WTC11 (cell line): ENCODE measurements at places on chromosomes 6 and 20. TPM values are rescaled to one million over a fixed set of nuclear protein-coding genes. Genes with fewer than 3 reads are reported as not detected.
A peak's percentile ranks its signal among the peaks of the same experiment; 100 is the strongest.

The GMPR gene
- 2.2 to 2.8 TPM (median 2.4 TPM) in 3 replicates for total RNA-seq

The CAGE1 gene
- total RNA-seq: 0.07 to 0.30 TPM (median 0.11 TPM) in 3 replicates

DNA sequence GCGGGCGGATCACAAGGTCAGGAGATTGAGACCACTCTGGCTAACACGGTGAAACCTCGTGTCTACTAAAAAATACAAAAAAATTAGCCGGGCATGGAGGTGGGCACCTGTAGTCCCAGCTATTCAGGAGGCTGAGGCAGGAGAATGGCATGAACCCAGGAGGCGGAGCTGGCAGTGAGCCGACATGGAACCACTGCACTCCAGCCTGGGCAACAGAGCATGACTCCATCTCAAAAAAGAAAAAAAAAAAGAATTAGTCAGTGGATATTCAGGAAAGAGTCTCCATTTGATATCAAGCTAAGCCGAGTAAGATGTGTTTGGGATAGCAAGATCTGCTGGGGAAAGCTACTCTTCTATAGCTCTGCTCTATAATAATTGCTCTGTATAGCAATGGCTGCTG, 41.0 kb downstream of the MOCS1 start:
- no peaks in the 10 kb centered on the region; the same call in 1 of the 2 replicates for H3K27me3 ChIP-seq
- H3K36me3 ChIP-seq: no peaks in the 10 kb centered on the region
- H3K4me1 ChIP-seq: peaks cover 15% of the 10 kb centered on the region
- no peak for DNase-seq
- no peak overlapping the region for H3K4me3 ChIP-seq
- no peak overlapping the region for H3K27ac ChIP-seq

GRCh38 chr6:125301435-125302391, at the start of gene HDDC2:
Gene HDDC2, minus strand, starts transcription at chr6:125301967. Its CDS starts 35 bp downstream, at chr6:125301932.
- H3K4me3 ChIP-seq: peak within 1 kb of the TSS; percentile 86
- H3K36me3 ChIP-seq: peaks cover 34% of the 10 kb centered on the region
- peak; percentile 75 for DNase-seq
- H3K27ac ChIP-seq: peak within 1 kb of the TSS; percentile 82; the same call in 1 of the 2 replicates
- peaks cover 16% of the 10 kb centered on the region for H3K4me1 ChIP-seq
- peaks cover 6% of the 10 kb centered on the region for H3K27me3 ChIP-seq

The C20orf204 gene
- 1.6 to 2.4 TPM (median 2.1 TPM) in 3 replicates for total RNA-seq

GRCh38 chr6:96611342-96611991, 48.5 kb downstream of the FHL5 start:
- no peak overlapping the region for H3K4me3 ChIP-seq
- no peaks in the 10 kb centered on the region for H3K36me3 ChIP-seq
- no peak for DNase-seq
- H3K27me3 ChIP-seq: no peaks in the 10 kb centered on the region
- peaks cover 19% of the 10 kb centered on the region for H3K4me1 ChIP-seq

DNA sequence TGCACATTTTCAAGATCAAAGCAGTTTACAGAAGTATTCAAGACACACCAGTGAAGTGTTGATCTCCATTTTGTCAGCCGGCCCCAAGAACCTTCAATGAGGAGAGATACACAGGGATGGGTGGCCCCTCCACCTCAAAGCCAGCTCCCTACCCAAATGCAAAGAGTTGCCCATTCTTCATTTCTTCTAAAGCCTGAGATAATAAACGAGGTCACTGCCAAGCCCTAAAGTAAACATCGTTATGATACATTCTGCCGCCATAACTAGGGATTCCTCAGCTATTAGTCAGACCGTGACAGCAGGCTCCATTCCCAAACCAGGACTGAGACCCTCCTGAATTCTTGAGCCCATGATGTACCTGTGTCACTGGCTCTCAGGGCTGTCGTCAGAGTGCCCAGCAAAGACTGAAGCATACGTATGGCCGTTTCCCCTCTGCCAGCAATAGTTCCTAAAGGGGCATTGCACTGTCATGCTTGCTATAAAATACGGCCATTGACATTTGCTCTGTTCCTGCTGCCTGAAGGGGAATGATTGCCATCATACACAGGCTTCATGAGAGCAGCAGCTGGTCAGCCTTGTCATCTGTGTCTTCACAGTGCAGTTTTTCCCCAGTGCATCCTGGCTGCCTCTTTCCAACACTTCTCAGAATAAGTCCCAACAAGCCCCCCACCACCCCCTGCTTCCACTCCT, 41.7 kb downstream of the ISM1 start:
- DNase-seq: no peak
- H3K27ac ChIP-seq: no peak overlapping the region
- H3K36me3 ChIP-seq: no peaks in the 10 kb centered on the region
- no peaks in the 10 kb centered on the region for H3K27me3 ChIP-seq

The AGER gene
- total RNA-seq: 17.7 to 20.0 TPM (median 18.1 TPM) in 3 replicates

GRCh38 chr20:57220337-57221145, 45.9 kb downstream of the BMP7 start:
- H3K36me3 ChIP-seq: peaks cover 9% of the 10 kb centered on the region; the same call in 1 of the 2 replicates
- H3K27me3 ChIP-seq: no peaks in the 10 kb centered on the region
- H3K4me3 ChIP-seq: no peak overlapping the region

- peaks cover 7% of the 10 kb centered on the region for H3K36me3 ChIP-seq
- peak overlapping the region; percentile 37 for H3K4me3 ChIP-seq
- DNase-seq: peak; percentile 36
- H3K4me1 ChIP-seq: peaks cover 45% of the 10 kb centered on the region
These were observed 126.9 kb downstream of the MRPL14 start for GRCh38 chr6:44000164-44000842.

DNA sequence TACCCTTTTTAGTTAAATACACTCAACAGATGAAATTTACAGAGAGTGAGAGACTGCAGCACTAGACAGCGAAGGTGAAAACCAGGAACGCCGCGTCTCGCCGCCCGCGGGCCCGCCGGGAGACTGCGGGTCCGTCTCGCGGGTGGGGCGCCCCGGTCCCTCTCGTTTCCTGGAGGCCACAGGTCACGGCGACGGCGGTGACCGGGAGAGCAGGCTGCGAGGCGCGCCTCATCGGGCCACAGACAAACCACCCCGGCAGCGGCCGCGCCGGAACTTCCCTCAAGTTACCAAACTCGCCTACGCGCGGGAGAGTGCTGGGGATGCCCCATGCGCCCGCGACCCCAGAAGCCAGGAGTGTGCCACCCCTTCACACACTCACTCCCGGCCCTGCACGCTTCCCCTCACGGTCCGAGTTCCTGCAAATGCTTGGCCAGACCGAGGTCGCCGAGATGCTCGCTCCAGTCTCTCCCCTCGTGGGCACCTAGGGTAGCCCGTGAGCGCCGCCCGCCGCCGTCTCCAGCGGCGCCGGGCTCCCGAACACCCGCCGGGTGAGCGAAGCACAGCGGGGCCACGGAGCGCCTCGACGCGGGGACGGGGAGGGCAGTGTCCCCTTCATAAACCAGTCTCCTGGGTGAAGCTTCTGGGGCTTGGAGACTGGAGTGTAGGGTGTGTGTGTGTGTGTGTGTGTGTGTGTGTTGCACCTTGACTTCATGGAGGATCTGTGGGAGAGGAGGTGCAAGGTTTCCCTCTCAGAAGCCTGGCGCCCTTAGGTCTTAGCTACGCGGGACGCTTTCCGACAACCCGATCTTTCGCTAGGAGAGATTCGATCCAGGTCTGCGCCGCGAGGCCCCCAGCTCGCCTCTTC, 1.4 kb downstream of the BACH2 start:
- peak overlapping the region; percentile 74 for H3K4me3 ChIP-seq
- H3K4me1 ChIP-seq: peaks cover 34% of the 10 kb centered on the region
- DNase-seq: peak; percentile 35
- H3K27ac ChIP-seq: no peak overlapping the region
- H3K27me3 ChIP-seq: peaks cover 51% of the 10 kb centered on the region

The ECI2 gene
- 56.0 to 61.9 TPM (median 61.4 TPM) in 3 replicates for total RNA-seq

The LAMA2 gene
- total RNA-seq: 5.6 to 6.6 TPM (median 6.4 TPM) in 3 replicates

DNA sequence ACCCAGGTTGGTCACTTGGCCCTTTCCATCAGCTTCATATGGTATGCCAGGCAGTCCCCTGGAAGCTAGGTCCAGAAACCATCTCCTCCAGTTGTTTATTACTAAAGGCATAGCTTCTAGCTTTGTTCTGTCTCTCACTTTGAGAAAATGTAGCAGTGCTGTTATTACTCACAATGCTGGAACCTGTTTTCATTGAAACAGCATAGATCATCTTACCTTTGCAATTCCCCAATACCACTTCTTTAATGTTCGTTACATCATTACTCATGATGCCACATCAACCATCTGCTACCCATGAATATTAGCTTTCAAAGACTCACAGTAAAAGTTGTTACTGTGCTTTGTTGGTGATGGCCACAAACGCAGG, 88.3 kb downstream of the ADAT2 start:
- no peak overlapping the region for H3K27ac ChIP-seq
- no peaks in the 10 kb centered on the region for H3K36me3 ChIP-seq
- no peak overlapping the region for H3K4me3 ChIP-seq
- H3K27me3 ChIP-seq: no peaks in the 10 kb centered on the region
- H3K4me1 ChIP-seq: no peaks in the 10 kb centered on the region

The POM121L2 gene
- total RNA-seq: 0.13 to 0.16 TPM in 2 of 3 replicates, not detected in the other

GRCh38 chr20:44117296-44118184, 69.4 kb downstream of the JPH2 start:
- H3K27me3 ChIP-seq: no peaks in the 10 kb centered on the region; the same call in 1 of the 2 replicates
- no peak for DNase-seq
- no peak overlapping the region for H3K27ac ChIP-seq
- no peak overlapping the region for H3K4me3 ChIP-seq
- 0 out of 2 replicates have a peak, but pooled peaks cover 5% of the 10 kb centered on the region for H3K4me1 ChIP-seq

The PSORS1C2 gene
- 0.55 to 0.85 TPM (median 0.78 TPM) in 3 replicates for total RNA-seq
